ENCODE measurements at places on chromosomes 5 and 9.

- DNase-seq = no peak
Measured at GRCh38 chr9:136657974-136658848, 4.5 kb upstream of the EGFL7 start.

DNA sequence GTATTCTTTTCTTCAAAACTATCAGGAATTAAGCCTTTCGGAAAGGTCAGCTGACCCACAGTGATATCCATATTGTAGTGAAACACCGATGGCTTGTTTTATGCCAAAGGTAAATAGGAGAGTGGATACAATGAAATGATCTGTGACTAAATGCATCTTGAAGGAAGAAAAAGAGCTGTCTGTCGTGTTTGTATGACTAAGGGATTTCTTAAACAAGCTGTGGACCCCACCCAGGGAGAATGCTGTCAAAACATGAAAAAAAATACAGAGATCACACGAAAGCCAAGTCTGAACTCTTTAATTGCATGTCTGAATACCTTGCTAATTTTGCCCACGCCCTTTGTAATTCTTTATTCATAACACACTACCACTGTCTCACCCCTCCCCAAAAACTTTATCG, 286.4 kb upstream of the WWC1 start:
- DNase-seq = no peak

GRCh38 chr5:136892000-136892399, 526.7 kb upstream of the TRPC7 start:
- no peak for DNase-seq

DNA sequence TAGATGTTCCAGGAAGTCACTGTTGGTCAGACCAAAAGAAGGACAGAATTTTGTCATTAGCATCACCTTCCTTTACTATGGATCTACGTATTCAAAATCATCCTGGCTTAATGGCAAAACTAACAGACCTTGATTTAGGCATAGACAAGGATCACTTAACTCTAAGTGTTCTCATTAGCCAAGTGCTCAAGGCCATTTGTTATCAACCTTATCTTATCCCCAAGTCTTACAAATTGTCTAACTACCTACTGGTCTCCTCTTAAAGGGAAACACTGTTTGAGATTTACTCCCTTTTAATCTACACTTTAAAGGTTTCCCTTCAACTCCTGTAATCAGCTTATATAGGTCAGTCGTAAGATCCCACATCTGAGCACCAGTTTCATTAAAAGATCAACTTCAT, 1197.5 kb upstream of the C9orf72 start:
- DNase-seq = no peak

DNA sequence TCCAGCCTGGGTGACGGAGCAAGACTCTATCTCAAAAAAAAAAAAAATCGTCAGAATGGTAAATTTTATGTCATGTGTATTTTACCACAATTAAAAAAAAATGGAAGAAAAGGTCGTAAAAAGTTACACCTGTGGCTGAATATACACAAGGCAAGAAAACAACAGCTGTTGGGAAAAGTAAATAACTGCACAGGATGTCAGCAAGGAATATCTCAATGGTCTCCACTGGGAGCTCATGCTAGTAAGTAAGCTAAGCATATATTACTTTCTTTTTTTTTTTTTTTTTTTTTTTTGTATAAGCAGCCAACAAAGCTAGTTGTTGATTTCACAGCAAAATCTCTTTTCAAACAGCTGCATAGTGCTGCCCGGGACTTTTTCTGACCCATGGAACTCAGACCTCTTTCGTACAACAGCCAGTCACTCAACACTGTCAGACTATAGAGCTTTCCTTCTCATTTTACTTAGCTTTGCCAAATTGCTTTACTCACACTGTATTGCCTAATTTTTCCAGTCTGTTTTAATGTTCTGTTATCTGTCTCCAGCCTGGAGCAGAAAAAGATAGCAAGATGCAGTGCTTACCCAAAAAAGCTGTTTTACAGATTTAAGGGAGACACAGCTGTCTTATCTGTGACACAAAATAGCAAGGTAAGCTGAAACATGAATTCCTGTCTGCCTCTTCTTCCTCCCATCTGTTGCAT, 175.9 kb downstream of the ENC1 start:
- no peak for DNase-seq

DNA sequence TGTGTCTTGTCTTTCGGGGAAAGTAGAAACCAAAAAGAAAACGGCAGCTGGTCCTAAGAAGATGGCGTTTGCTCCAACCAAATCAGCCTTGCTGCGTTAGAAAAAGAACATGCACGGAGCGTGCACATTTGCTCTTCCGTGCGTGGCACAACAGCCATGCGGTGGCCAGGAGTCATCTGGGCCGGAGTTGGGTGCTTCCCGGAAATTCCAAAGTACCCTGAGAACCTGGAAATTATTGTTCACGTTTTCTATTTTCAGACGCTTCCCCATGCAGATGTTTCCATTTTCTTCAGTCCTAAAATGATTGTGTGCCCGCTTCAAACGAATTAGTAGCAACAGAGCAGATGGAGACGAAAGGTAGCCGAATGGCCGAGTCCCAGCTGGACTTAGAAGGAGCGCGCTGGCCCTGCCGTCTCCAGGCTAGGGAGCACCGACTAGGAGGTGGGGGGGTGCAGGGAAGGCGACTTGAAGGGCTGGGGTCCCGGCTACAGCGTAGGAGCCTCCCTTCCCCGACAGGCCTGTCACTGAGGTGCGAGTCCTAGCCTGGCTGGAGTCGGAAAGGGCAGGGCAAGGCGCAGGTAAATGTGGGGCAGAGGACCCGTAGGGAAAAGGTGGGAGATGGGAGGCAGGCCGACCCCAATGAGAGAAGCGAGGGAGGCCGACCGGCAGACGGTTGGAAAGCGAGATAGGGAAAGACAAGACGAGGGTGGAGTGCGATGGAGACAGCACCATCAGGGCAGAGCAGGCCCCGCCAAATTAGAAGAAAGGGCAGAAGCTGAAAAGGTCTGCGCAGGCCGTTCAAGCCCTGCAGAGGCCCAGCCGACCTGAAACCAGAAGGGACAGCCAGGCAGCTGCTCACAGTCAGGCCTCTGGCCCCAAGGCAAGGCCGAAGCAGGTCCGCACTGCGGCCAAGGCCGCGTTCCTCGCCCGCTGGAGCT, 1.4 kb downstream of the BARX1 start:
- no peak for DNase-seq

DNA sequence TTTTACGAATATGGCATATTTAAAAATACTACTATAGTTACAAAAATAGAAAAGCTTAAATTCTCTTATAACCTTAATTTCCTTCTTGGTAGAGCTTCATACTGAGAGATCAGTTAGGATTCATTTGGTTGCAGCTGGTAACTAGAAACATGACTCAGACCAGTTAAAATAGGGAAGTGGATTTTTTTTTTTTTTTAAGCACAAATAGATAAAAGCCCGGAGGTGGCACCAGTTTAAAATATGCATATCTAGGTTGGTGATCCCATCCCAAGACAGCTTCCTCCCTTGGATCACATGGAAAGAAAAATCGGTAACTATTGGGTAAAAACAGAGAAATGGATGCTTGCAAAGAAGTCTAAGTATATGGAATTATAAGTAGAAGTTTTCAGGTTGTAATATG, 1634.3 kb downstream of the MAT2B start:
- no peak for DNase-seq

DNA sequence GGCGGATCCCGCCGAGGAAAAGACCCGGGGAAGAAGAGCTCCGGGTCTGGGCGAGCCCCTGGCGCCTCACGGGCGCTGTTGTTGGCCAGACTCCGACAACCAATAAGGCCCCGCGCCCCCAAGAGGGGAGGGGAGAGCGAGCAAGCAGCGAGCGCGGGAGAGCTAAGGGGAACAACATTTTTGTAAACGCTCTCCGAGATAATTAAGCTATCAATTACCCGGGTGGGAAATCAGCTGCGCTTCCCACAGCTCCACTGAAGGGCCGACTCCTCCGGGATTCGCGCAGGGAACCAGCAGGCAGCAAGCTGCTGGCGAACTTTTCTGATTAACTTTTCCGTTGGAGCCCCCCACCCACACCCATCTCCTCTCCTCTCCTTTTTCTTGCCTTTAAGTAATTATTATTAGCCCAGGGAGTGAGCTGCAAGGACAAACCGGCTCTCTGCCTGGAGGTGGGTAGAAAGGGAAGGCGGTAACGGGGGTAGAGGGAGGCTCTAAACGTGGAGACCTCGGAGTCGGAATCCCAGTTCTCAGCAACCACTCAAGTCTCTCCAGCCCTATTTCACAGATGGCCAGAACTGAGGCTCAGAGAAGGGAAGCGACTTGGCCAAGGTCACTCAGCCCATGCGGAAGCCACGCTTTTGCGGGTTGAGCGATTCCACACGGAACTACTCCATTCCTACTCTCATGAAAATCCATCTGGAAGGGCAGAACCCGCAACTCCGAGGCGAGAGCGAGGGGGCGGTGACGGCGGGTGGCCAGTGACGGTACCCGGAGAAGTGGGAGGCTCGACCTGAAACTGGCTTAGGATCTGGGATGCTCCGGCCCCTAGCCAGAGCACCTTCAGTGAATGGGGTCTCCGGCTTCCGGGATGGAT, 1.3 kb downstream of the ASTN2 start:
- DNase-seq = no peak

DNA sequence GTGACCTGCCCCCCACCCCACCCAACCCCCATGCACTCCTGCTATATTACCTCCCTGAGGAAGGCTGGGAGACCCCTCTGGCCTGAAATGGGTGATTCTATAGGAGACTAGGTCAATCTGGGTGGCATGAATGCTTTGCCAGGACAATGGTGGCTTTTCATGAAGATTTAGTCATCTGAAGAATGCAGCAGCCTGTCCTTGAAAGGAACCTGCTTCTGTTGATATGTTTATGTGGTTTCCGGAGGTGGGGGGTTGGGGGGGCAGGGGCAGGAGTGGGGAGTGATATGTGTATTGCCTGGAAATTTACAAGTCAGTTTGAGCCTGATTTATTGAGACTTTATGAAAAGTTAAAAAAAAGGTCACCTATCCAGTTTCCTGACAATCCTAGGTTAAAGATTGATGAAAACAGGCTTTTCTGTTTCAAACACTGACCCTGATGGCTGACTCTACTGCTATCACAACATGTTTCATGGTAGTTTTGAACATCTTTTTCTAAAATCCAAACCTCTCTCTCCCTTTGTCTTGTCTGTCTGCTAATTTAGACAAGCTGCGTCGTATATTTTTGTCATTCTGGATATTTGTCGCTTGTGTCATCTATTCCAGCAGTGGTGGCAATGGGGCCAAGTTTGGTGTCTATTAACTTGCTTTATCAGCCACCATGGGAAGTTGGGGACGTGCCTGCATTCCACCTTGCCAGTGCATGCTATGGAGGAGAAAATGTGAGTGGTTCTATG, 153.7 kb upstream of the EGFLAM start:
- DNase-seq = no peak

GRCh38 chr9:125297917-125298316, 36.3 kb downstream of the GAPVD1 start:
- DNase-seq = no peak

Measured in kidney tubule cell (primary cell).